Stimulated activated CD8-positive, alpha-beta memory T cell treated with anti-CD3 and anti-CD28 coated beads, Interleukin-4, amount 100 ng/mL, for 1 hour (primary cell): ENCODE measurements at places on chromosomes 3 and 15.

DNA sequence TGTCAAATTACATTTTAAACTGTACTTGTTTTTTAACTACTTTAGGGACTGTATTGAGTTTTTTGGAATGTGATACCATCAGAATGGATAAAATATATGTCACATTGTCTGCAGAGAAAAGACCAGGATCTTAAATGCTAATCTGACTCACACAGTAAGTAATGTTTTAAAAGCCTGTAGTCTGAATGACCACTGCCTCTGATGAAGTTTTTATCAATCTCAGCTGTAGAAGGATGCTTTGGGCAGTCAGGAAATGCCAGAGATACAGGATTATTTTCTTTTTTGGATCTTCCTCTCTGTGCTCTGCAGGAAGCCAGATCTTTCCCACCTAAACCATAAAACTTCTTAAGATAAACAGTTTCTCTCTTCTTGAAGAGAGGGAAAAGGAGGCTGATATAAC, 73.1 kb upstream of the PRTG start:
- no peak for DNase-seq

GRCh38 chr3:58651276-58651675, 15.3 kb downstream of the FAM3D start:
- DNase-seq, result no peak

DNA sequence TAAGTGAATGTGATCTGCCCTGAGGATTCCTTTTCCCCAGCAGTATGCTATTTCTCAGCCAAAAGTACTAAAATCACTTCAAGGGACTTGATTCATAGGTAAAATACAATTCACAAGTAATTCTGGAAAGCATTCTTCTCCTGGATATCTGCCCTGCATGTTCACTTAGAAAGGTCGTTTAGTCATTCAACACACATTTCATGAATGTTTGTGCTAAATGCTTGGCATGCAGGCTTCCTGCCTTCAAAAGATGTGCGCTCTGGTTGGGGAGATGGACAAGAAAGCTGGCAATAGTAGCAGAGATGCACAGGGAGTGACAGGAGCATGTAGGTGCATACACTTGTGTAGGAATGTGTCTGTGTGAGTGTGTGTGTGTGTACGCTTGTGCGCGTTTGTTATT, 360.7 kb downstream of the PTPRG start:
- no peak for DNase-seq

DNA sequence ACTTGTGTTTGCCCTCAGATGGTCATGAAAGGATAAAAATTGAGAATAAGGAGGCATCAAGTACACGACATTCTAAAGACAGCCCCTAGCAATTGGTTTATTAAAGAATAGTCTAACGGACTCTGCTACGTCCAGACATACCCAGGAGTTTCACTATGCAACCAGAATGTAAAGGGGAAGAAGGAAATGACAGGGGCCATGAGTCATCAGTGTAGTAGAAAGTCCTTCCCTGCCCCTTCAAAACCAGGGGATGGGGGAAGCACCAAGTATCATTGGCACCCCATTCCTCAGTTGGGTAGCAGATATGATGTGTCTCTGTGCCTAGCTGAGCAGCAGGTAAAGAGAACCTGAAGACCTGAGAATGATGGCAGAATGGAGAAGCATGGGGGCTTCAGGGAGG, 367.4 kb downstream of the IL20RB start:
- DNase-seq, result no peak

DNA sequence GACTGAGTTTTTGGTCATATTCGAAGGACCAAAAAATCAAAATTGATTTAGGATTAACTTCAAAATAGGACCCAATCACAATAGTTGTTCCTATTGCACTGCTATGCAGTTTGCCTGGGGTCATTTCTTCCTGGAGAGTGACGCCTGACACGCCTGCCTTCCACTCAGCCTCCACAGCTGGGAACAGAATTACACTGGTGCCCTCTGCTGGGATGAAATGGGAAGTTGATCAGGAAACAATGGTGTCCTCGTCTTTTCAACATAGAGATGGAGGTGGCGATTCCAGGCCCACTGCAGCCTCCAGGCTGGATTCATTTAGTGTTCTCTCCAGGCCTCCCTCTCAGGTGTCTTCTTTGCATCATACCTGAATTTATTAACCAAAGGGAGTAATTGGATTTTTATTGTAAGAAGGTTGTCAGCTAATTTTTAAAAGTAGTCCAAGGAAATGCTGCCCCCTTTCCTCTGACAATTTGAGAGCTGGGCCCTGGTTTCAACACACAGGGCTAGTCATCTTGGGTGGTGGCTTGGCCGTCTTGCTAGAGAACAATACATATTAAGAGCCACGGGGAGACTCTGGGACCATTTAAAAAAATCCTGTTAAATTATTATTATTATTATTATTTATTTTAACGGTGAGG, 69.7 kb downstream of the GAP43 start:
- peak; percentile 16 for DNase-seq

DNA sequence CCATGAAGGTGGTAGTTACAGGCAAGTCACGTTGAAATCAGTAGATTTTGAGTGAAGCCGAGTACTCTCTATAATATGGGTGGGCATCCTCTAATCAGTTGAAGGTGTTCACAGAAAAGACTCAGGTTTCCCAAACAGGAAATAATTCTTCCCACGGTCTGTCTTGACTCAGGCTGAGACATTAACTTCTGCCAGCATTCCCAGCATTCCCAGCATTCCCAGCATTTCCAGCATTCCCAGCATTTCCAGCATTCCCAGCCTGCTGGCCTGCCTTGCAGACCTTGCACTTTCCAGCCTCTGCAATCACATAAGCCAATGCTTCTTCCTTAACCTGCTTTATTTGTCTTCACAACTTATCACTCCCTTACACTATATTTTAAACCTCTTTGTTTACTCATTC, 542.3 kb upstream of the ROBO2 start:
- no peak for DNase-seq

DNA sequence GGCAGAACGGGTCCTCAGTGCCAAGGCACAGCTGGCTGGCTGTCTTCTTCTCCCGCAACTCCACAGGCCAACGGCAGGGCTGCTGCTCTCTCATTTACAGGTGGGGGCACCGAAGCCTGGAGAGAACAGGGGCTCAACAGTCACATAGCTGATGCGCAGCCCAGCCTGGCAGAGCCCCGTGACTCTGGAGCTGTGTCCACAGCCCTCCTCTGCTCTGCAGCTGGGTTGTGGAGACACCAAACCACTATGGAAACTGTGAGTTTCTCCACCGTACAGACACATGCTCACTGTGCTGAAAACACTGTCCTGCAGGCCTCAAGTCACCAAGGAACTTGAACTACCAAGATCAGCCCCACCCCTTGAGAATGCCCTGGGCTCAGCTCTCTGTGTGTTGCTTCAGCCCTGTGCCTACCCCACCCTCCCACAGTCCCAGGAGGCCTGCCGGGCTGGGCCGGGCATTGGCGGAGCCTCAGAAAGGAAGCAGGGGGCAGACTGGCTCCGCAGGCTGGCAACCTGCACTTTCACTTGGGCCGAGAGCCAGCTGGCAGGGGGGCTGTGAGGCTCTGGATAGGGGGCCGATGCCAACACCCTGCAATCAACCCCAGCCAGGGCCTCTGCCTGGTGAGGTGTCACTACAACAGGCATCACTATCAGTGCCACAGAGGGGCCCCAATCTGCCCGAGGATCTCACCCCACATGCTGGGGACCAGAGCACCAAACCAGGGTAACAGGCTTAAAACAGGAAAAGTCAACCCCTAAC, 113.7 kb upstream of the RPL32 start:
- DNase-seq, result no peak

DNA sequence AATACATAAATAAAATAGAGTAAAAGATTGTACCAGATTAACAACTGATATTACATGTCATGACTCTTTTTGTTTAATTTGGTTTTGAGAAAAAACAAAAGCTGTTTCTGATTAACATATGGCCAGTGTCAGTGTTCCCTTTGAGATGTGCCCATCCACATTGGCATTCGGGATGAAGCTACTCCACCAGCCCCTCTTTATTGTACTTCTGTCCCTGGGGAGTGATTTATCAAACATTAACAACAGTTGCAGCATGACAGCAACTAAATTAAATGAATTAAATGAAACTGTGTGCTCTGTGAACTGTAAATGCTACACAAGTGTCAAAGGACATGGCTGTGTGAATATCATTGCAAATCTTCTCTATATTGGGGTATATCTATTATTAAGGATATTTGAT, 25.9 kb upstream of the MTMR10 start:
- no peak for DNase-seq

DNA sequence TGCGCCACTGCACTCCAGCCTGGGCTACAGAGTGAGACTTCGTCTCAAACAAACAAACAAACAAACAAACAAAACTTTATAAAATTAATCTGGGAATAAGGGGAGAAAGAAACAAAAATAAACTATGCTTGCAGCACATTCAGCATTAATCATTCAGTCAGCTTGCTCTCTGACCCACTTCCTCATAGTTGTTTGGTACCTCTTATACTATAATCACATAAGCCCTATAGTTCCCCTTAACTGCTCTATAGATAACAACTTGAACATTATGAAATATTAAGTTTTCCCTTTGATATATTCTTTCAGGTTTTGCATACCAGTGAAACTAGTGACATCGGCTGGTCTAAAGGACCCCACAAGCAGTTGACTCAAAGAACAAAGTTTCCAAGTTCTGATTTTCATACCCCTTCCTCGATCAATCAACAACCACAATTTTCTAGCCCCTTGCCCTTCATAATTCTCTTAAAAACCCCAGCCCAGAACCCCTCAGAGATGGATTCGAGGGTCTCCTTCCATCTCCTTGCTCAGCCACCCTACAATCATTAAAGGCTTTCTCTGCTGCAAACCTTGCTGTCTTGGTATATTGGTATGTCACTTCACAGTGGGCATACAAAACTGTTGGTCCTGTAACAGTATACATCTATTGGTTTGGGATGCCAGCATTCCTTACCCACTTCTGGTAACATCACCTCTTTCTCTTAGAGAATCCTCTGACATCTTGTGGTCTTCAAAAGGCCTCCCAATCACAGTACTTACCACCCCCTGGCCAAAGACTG, 26.4 kb downstream of the BCL2L10 start:
- no peak for DNase-seq

DNA sequence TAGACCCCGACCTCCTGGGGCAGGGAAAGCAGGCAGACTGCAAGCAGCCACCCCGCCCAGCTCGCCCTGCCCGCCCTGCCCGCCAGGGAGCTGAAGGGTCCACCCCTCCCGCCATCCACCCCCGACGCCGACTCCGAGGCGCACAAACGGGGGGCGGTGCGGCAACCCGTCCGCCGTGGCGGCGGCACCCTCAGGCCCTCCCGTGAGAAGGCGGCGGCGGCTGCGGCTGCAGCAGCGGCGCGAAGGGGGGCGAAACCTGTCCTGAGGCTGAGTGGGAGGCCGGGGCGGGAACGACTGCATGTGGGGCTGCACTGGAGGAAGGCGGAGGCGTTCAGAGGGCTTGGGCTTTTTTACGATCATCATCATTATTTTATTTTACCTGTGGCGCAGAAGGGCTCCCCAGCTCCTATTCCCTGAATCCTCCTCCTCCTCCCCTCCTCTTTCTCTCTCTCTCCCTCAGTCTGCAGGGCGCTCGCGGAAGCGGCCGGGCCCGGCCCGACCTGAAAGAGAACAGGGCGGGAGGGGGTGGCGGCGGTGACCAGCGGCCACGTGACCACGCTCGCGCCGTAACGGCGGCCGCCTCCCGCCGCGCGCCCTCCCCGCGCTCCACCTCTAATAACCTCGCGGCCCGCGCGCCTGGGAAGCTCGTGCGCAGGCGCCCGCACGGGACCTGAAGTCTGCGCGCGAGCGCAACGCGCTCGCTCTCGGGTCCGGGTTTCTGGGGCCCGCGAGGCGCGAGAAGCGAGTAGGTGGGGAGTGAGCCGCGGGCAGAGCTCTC, at the start of gene TBC1D5:
Gene TBC1D5 (minus strand): TSS at position 530 of the 778 bp plus-strand sequence. CDS start 234,061 bp downstream, outside the sequence.
- DNase-seq, result peak; percentile 83

- DNase-seq, result no peak
Observed at GRCh38 chr3:152595975-152596821, 238.7 kb upstream of the P2RY1 start.

DNA sequence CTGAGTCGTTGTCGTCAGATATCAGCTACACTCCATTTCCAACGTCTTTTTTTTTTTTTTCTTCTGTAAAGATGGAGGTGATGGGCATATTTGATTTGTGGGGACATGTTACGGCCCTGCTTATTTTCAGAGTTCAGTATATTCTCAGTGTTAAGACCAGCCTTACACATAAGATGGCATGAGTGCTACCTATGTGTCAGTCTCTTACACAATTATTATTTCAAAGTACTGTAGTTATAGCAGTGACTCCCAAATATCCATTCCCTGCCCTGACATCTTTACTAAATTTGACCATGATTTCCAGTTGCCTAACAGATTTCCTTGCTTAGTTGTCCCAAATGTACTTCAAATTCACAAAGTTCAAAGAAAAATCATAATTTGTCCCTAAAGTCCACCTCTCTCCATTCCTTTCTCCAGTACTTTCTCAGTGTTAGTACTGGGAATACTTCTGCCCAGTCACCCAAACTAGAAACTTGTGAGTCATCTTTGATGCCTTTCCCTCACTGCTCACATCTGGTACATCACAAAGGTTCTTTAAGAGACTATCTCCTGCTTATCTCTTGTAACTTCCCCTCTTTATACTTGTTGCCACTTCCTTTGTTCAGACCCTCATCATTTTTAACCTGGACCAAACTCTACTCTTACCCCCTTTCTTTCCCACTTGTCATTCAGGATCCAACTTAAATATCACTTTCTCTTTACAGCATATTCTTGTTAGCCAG, 67.0 kb downstream of the ZNF609 start:
- DNase-seq, result no peak

DNA sequence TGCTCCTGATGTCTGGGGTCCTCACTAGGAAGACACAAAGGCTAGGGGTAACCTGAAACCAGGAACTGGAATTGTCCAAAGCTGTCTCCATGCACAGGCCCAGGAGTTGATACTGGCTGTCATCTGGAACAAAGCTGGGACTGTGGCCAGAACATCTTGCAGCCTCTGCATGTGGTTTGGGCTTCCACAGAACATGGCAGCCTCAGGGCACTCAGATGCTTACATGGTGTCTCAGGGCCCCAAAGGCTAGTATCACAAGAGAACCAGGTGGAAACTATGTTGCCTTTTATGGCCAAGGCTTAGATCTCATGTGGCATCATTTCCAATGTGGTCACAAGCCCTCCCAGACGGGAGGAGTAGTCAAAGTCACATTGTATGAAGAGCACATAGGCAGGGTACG, 335.2 kb upstream of the TRIM42 start:
- no peak for DNase-seq

DNA sequence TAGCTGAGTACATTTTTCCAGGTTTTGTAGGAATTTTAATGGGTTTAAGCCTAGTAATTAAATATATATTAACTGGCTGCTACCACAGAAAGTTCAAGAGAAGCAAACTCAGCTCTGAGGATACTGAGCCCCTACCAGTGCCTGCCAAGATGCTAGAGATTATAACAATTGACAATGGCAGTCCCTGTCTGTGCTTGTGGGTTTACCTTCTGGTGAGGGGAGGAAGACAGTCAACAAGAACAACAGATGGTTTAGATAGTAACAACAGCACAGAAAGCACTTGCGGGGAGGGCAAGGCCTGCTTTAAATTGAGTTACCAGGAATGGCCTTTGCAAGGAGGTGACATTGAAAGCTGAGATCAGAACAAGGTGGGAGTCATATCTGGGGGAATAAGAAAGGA, 56.6 kb upstream of the ARHGEF3 start:
- DNase-seq, result no peak
